Posterior cingulate gyrus (tissue), 11 donors: ENCODE measurements at places on chromosomes 3 and 15.

GRCh38 chr3:143083781-143084180 lies 35.8 kb upstream of the CHST2 start:
- DNase-seq, result no peak

DNA sequence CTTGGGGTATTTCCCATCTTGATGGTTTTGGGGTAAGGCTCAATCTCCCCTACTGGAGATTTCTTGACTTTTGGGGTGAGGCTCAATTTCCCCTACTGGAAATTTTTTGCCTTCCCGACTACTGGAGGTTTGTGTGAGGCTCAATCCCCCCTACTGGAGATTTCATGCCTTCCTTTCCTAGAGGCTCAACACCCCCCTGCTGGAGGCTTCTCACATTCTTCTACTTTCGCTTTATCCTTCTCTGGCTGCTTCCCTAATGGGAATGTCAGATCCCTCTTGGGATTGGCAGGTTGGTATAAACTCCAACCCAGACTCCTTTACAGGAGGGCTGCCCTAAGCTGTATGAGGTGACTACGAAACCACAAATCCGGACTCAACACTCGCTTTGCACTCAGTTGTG lies 49.2 kb downstream of the KATNBL1 start:
- DNase-seq, result no peak

DNA sequence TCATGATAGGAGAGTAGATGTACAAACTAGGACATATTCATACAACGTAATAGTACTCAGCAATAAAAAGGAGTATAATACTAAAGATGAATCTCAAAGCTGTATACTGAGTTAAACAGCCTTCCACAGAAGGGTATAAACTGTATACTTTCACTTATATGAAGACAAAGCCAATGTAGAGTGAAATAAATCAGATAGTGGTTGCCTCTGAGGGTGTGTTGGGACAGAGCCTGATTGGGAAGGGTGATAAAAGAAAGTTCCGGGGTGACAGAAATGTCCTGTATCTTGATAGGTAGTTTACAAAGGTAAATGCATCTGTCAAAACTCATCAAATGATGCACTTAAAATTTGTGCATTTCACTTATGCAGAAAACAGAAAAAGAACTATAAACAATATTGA lies 122.5 kb downstream of the ADAM10 start:
- no peak for DNase-seq

DNA sequence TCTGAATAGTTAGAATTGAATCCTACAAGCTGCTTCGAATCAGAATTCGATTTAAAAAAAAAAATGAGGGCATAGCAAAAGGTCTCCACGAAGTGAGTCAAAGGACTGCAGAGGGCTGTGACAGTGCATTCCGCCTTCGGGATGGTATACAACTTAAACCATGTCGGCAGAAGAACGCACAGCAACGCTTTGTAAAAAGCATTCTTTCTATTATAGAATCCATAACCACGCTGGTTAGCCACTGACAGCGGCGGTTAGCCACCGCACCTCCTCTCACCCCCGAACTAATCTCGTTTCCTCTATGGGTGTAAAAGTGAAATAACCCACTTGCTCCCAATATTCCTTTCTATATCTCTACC lies 664 bp upstream of the PIK3CA start:
- DNase-seq, result no peak

- no peak for DNase-seq
Measured at GRCh38 chr3:171286580-171287249, 173.5 kb downstream of the TNIK start.

DNA sequence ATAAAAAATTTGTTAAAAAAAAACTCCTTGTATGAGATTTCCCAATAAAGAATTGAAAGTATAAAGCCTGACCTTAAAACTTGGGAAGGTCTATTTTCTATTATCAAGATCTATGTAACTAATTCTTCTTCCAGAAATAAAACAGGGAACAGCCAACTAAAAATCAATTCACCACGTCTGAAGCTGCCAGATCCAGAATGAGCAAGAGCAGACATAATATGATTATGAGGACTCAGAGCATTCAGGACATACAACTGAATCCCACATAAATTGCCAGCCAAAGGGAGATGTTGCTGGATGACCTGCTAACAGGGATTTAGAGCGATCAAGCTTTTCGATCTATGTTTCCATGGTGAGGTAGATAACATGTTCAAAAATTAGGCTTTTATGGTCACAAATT lies 1151.3 kb upstream of the CADM2 start:
- DNase-seq, result no peak

DNA sequence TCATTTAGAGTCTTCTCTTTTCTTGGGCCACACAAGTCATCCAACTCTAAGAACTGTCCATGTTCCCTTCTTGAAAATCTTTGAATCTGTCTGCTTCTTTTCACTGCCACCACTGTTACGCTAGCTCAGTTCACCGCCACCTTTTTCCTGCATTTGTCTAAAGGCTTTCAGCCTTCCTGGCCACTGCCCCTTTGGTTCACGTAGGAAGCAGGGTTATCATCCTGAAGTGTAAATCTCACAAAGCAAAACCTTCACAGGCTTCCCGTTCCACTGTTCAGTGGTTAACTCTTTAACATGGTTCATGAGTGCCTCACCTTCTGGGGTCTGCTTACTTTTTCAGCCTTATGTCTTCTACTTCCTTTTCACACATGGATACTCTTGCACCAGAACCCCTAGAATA lies 26.3 kb upstream of the CCDC39 start:
- no peak for DNase-seq

DNA sequence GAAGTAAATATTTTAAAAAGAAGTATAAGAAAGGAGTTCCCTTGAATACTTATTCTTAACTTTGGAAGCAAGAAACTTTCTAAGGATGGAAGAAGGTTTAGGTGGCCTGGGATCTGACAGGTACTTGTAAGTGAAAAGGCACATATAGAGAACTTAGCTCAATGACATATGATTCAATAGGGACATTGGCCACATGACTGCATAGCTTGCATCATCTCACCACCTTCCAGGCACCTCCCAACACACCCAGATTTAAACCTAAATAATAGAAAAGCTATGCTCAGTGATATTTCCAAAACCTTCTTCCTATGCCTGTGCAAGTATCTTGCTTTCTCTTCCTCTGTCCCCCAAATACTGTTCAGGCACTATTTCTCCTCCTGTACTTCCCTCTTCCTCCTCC lies 4.7 kb upstream of the P2RY1 start:
- DNase-seq, result no peak

DNA sequence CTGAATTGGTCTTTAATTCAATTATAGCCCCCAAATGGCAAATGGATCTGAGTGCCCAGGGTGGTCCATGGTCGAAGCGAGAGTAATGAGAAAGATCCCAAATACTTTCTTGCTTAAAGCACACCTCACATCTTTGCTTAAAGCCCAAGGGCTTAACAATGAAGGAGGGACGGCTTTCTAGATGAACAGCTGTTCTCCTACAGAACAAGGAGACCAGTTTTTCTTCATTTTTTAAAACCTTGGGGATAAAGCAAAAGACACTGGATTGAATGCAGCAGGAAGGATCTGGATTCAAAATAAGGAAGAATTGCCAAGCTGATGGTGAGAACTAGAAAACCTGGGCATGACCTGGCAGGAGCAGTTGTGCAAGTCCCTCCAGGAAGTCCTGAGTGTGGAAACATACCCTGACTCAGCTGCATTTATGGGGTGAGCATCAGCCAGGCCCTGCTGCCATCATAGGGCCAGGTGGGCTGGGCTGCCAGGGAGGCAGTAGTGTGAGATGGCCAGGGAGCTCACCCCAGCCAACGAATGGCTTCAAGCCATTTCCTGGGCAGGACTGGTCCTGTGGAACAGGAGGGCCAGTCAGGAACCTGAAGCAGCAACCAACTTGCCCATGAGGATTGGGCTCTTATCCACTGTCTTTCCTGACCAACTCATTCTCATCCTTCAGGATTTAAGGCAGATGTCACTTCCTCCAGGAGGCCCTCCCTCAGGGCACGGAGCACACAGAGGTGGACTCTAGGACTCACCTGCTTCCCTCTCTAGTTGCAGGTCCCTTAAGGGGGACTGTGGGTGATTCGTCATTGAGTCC lies 18.4 kb upstream of the RHCG start:
- no peak for DNase-seq

DNA sequence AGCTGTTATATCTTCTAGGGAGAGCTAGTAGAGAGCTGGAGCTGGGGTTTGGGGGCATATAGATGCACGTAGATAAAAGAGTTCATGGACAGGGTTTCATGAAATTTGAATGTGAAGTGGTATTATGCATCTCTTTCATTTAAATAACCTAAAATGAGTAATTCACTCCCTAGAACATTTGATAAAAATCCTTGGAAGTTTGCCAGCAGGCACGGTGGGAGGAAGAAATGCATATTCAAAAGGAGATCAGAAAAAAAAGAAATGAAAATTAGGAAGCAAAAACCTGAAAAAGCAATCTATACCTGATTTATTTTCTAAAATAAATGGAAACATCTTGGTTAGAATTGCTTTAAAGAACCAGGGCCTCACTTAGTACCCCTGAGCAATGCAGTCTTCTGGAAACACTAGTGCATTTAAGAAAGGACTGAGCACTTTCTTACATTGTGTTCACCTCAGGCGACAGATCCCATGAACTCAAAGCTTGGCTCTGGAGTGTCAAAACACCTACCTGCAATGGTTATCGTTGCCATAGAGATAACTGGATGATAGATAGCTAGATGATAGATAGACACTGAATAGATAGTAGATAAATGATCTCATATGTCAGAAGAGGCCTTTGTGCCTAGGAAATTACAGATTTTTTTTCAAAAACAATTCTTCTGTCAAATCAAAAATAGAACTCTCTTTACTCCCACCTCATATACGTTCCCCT lies 458.6 kb upstream of the THRB start:
- DNase-seq, result no peak

- no peak for DNase-seq
Measured at GRCh38 chr3:102866845-102867244, 432.0 kb downstream of the ZPLD1 start.

GRCh38 chr3:105791919-105792786 lies 76.7 kb downstream of the CBLB start:
- no peak for DNase-seq

DNA sequence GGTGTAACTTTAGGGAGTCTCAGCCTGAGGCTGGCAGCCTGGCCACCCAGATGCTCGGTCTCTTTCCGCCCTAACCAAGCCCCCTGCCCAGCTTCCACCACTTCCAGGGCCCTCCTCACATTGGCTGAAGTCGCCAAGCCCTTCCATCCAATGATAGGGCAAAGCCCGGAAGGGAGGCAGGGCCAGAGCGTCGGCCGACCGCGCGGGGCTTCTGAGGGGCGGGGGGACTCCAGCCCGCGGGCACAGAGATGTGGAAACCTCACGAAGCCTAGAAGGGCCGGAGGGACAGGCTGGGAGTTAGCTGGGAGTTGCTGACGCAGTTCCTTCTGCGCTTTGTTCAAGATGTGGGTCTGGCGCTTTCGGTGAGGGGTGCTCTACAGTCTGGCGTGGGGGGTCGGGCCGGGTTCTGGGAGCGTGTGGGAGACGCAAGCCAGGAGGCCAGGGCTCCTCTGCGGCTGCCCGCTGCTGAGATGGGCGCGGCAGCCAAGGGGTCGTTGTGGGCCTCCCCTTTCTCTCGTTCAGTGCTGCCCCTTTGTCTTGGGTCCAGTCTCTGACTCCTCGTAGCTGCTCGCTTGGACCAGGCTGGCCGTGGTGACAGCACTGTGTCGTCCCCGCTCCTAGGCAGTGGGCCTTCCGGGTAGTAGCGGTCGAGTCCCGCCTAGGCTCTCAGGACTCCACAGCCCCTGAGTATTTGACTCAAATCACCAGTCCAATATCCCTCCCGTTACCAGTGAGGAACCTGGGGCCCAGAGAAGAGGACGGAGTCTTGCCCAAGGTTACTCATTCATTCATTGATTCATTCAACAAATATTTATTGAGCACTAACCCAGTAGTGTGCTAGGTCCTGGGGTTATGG lies at the start of gene ZNF660:
Gene ZNF660 (plus strand): TSS at position 319 of the 856 bp plus-strand sequence. CDS start 9,230 bp downstream, outside the sequence.
- DNase-seq, result peak; percentile 54

DNA sequence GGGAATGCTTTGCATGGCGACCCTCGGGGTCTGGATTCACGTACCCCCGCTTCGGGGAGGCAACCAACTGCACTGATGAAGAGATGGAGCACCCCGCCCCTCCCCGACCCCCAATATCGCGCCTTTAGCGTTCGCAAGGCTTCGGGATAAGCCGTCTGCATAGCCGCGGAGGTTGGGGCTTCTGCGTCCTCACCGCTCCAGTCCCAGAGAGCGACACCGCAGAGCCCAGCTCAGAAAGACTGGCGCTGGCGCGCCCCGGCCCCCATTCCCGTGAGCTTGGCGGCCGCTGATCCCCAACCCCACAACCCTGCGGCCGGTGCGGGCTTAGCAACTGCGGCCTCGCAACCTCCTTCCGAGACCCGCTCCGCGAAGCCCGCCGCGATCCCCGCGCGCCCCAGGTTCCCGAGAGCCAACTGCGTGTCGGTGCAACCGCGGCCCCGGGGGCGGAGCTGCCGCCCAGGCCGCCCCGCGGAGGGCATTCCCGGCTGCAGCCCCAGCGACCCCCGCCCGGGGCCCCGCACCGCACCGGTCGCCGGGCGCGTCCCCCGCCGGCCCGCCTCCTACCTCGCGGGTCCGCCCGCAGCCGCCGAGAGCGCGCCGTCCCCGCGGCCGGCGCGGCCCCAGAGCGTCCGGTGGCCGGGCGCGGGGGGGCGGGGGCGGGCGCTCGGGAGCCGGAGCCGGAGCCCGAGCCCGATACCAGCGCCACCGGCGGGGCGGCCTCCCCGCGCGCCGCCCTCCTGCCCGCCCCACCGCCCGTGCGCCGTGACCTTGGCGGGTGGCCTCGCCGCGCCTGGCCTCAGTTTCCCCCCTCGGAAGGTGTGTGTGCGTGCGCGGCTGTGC lies 79.5 kb downstream of the IQSEC1 start:
- peak; percentile 11 for DNase-seq

DNA sequence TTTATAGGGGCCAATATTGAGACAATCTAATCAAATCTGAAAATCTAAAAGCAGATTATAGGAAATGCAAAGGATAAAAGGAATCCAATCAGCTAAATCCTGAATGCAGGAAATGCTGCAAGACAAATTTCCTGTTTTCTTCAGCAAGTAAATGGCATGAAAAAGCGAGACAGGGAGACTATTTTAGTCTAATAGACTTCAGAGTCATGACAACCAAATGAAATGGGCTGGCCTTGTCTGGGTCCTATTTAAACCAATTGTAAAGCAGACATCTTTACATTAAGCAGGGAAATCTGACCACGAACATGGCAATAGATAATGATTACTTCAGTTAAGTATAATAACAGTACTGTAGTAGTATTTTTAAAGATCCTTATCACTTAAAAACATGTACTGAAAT lies 2.1 kb downstream of the DBR1 start:
- DNase-seq, result no peak

DNA sequence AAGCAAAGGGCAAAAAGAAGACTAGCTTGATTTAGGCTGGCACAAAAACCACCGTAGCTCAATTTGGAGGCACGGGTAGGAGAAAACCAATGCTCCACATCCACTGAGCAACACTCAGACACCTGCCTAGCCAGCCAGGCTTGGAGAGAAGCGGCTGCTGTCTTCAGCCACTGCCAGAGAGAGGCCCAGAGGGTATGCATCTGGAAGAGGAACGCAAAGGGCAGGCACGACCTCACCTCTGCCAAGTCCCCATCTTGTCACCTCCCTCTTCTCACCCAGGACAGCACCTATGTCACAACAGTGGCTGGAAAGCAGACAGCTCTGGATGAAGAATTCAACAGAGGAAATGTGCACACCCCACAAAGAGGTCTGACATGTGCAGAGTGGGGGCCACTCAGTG lies 93.5 kb downstream of the ADAMTS17 start:
- DNase-seq, result no peak
